CD14-positive monocyte (primary cell): ENCODE measurements at places on chromosomes 4 and X.

GRCh38 chr4:57233386-57233785 is 123.2 kb upstream of the IGFBP7 start:
- DNase-seq = no peak

- DNase-seq = no peak
Observed at GRCh38 chr4:81424336-81424735, 47.4 kb downstream of the RASGEF1B start.

GRCh38 chr4:108531461-108531860 is 88.9 kb upstream of the RPL34 start:
- DNase-seq = no peak

DNA sequence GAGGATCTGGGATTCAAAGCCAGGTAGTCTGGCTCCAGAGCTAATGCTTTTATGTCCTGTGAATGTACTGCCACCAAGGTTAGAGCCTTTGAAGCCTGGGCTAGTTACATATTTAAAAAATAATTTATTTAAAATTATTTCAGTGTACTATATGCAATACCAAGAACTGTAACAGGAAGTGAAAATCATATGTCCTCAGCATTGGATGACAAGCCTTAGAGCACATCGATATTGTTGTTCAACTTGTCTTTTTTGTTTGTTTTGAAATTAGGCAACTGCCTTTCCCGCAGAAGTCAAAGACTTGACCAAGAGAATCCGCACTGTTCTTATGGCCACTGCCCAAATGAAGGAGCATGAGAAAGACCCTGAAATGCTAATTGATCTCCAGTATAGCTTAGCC is 73.1 kb upstream of the IL13RA1 start:
- DNase-seq = peak; percentile 12

DNA sequence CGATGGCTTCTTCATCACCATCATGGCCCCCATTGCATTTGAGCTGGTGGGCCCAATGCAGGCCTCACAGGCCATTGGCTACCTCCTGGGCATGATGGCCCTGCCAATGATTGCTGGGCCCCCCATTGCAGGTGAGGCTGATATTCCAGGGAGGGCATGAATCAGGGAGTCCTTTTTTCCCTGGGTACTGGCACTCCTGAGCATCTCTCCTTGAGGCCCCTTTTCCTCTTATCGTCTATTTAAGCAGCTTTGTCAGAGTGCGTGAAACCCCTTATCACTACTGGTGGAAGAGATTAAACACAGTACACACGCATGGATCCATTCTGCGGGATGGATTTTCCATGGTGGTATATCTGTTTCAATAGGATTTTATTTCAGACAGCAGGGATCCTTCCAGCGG is 85.1 kb downstream of the RLIM start:
- no peak for DNase-seq

- no peak for DNase-seq
Observed at GRCh38 chr4:47075262-47075661, 43.9 kb downstream of the GABRB1 start.

GRCh38 chr4:48558026-48558425 is 68.0 kb downstream of the ZAR1 start:
- DNase-seq = no peak

- no peak for DNase-seq
Observed at GRCh38 chr4:102295153-102295862, 50.0 kb downstream of the SLC39A8 start.

DNA sequence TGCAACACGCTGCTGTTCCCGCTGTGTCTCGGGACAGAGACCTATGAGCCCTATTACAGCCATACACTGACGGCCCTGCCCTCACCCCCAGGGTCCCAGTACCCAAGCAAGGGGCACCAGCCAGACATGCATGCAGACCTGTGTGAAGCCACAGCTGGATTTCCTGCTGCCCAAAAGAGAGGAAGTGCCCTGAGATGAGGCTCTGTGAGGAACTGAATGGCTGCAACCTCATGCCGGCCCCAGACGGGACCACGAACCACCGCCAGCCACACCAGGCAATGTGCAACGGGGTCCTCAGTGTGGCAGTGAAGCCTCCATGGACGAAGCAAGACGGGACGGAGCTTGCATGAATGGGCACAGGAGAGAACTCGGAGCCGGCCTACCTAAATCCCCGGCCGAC is 21.1 kb downstream of the CTBP1 start:
- DNase-seq = no peak

DNA sequence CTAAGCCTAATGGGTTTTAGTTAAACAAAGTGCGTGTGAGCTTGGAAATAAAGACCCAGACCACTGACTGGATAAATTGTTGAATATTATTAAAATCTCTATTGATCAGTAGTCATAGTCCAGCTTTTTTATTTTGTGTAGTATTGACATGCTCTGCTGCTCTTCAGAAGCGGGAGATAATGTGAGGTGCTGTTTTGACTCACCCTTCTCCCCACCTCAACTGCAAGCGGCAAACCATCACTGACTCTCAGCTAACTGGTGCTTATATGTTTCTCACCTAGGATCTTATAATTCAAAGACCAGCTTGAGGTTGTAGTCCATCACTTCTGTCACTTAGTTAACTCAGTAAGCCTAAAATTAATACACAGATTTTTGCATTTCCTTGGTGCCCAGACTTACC is 72.2 kb downstream of the COMMD8 start:
- DNase-seq = no peak

DNA sequence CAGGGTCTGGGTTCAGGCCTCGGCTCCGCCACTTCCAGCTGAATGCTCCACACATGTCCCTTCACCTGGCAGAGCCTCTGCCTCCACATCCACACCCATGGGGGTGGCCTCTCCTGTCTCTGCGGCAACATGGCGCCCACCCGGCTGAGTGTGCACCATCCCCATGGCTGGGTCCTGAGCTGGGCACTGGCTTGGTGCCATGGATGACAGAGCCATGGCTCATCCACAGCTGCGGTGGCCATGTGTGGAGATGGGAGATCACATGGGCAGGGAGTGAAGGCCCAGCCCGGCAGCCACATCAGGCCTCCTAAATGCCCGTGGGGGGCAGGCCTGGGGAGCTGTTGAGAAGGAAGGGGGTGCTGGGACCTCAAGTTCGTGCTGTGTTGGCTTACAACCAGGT is 213.7 kb downstream of the AFAP1 start:
- DNase-seq = no peak

DNA sequence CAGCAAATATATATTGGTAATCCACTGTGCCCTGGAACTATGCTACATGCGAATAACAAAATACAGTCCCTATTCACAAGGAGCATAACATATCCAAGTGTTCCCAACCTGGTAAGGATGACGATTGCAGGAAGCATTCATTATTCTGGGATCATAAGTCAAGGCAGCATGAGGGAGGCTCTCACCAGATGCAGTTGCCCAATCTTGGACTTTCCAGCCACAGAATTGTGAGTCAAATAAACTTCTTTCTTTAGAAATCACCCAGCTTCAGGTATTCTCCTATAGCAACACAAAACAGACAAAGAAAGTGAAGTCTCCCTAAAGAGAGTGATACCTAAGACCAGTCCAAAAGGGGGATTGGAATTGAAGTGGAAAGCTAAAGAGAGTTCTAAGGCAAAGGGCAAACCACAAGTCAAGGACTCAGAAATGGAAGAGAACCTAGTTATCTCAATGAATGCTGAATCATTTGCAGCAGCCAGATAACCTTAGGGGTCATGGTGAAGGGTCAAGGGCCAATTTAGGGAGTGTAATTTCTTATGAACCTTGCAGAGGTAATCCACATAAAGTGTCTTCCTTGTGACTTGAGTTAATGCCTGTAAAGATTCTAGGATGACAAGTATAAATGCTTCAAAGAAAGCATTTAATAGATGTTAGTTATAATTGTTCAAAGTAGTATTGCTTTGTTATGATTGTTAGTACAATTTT is 103.1 kb upstream of the PCDH7 start:
- no peak for DNase-seq

DNA sequence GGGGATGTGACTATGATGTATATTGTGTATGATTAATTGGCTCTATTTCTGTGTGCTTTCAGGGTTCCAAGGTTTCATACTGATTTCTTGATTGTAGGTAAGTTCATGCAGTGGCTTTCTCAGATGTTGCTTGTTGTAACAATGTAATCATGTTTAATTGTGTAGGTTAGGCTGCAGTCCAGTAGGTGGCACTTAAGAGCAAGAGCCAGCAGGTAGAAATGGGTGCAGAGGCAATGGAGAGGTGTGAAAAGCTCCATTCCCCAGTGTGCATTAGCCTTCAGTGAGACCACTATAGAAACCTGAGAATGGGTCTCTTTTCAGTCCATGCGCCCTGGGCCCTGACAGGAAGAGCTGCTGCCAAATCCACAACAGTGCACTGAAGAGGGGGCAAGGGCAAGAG is 28.2 kb downstream of the DCAF12L2 start:
- no peak for DNase-seq

DNA sequence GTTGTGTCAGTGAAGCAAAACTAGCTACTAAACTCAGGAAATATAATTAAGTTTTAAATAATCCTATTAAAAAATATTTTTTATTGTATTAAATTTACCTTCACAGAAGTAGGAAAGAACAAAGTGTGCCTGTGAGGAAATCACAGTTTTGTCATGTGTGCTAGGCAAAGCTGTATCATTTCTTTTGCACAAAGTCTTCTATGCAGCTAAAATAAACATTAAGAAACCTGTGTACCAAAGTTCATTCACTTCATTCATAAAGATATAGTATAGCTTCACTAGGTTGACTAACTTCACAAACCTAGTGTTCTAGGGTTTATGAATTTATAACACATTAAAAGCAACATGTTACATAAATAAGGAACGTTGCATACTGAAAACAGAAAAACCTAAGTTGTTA is 131.0 kb downstream of the PDS5A start:
- DNase-seq = no peak

- no peak for DNase-seq
Observed at GRCh38 chr4:138174981-138175794, 67.0 kb downstream of the SLC7A11 start.

DNA sequence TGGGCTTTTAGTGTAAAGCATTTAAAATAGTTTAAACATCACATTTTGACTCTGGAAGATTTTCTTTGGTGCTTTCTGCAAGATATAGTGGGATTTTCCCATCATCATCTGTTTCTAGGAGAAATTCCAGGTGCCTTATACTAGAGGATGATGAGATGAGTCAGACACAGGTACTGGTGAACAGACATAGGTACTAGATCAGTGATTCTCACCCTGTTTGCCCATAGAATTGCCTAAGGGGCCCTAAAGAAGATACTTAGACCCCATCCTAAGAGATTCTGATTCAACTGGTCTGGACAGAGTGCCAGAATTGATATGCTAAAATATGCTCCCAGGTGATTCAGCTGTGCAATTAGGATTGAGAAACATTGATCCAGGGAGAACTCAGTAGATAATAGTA is 9.7 kb downstream of the TSPAN7 start:
- DNase-seq = no peak

- no peak for DNase-seq
Observed at GRCh38 chr4:155523358-155523757, 143.3 kb upstream of the GUCY1A1 start.

GRCh38 chr4:2924286-2924685 is 38.9 kb downstream of the NOP14 start:
- DNase-seq = no peak

- no peak for DNase-seq
Observed at GRCh38 chr4:42673082-42673425, 16.1 kb upstream of the ATP8A1 start.

GRCh38 chr4:183878251-183878970 is 26.7 kb upstream of the STOX2 start:
- no peak for DNase-seq

GRCh38 chr4:8081171-8081570 is 77.4 kb downstream of the ABLIM2 start:
- no peak for DNase-seq

GRCh38 chr4:110515676-110516075 is 39.7 kb downstream of the ENPEP start:
- DNase-seq = no peak

- DNase-seq = no peak
Observed at GRCh38 chr4:102843938-102844337, 16.6 kb upstream of the UBE2D3 start.

DNA sequence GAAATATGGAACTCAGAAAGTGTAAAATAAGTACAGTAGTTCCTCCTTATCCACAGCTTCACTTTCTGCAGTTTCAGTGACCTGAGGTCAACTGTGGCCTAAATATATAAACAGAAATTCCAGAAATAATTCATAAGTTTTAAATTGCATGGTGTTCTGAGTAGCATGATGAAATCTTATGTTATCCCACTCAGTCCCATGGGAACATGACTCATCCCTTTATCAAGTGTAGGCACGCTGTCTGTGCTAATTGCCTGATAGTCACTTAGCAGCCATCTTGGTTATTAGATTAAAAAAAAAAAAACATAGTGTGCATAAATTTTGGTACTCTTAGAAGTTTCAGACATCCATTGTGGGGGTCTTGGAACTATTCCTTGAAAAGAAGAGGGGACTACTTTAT is 983.4 kb upstream of the ADGRL3 start:
- no peak for DNase-seq

GRCh38 chr4:64940698-64941097 is 531.4 kb upstream of the TECRL start:
- no peak for DNase-seq

DNA sequence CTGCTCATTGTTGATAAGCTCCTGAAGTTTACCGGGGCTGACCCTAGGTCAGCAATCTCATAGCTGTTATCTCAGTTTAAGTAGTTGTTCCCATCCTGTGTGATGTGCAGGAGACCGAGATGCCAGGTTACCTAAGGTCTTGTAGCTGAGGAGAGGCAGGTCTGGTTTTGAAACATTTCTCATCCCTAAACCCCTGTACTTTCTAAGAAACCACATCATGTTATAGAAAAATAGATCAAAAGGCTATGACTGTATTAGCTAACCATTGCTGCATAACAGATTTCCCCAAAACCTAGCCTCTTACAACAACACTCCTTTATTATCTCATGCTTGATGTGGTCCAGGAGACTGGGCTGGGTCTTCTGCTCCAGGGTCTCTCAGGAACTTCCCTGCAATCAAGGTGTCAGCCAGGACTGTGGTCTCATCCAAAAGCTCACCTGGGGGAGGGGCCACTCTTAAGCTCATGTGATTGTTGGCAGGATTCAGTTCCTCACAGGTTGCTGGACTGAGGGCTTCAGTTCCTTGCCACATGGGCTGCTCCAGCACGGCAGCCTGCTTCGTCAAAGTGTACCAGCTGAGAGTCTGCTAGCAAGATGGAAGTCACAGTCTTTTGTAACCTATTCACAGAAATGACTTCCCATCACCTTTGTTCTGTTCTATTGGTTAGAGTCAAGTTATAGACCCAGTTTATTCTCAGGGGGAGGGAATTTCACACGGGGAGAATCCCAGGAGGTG is 60.9 kb upstream of the CLCN4 start:
- no peak for DNase-seq

GRCh38 chr4:68338625-68339024 is 11.3 kb downstream of the YTHDC1 start:
- DNase-seq = no peak

DNA sequence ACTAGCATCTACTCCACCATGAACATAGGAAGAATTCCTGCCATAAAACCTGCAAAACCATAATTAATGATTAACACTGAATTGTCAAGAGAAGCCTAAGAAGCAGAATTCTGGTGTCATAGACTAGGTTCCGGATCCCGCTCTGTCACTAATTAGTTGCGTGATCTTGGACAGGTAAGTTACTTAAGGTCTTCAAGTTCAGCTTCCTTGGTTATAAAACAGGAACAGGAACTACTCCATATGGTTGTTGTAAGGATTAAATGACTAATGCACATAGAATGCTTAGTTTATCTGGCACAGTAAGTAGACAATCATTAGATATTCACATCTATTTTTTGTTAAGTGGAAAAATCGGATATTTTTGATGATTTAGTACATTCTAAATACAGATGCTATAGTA is 14.3 kb downstream of the G3BP2 start:
- DNase-seq = no peak

GRCh38 chr4:111499291-111499690 is 646.0 kb upstream of the FAM241A start:
- no peak for DNase-seq
